ENCODE measurements at places on chromosomes 13 and 19.

DNA sequence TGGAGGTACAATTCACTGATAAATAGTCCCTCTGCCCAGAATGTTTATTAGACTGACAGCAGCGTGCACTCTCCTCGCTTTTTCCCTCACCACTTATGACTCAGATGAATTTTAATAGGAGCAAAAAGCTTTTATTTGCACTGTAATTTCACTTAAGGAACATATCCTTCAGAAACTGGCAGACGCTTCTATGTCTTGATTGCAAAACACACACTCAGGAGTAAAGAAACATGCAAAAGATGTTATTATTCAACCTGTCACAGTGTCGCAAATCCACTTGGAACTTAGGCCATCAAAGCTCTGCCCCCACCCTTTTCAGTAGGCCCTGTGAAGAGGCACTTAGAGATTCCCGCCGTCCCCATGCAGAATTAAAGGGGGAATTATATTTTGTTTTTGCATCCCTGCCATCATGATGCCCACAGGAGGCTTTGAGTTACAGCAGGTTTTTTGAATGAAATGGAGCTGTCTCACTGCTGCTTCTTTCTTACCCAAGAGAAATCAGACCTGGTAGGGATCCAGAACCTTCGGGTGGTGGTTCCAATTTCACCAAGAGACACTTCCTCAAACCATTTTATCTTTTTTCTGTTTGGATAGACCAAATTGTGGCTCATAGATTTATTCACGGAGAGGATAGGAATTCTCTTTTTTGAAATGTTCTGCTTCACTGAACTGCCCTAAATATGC lies 74.5 kb downstream of the GGACT start:
- DNase-seq, result peak; percentile 92

- DNase-seq, result no peak
Observed at GRCh38 chr19:33487901-33488800, 33.4 kb downstream of the PEPD start.

DNA sequence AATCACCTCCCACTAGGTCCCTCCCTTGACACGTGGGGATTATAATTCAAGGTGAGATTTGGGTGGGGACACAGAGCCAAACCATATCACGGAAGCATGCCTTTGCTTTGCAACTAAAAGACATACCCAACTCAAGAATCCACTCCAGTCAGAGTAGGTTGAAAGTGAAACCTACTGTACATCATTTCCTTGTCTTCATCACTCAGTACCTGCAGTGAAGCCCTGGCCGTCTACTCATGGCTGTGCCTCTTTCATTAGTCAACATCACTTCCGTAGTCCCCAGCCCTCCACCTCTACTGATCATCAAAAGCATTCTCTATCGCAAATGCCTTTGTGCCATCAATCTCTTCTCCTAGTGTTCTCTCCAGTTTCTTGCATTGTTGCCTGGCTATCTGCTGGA lies 343.1 kb upstream of the ARGLU1 start:
- no peak for DNase-seq

GRCh38 chr13:39100996-39101738 lies 62.9 kb downstream of the NHLRC3 start:
- DNase-seq, result no peak

GRCh38 chr13:79936368-79937136 lies 404.4 kb downstream of the SPRY2 start:
- no peak for DNase-seq

DNA sequence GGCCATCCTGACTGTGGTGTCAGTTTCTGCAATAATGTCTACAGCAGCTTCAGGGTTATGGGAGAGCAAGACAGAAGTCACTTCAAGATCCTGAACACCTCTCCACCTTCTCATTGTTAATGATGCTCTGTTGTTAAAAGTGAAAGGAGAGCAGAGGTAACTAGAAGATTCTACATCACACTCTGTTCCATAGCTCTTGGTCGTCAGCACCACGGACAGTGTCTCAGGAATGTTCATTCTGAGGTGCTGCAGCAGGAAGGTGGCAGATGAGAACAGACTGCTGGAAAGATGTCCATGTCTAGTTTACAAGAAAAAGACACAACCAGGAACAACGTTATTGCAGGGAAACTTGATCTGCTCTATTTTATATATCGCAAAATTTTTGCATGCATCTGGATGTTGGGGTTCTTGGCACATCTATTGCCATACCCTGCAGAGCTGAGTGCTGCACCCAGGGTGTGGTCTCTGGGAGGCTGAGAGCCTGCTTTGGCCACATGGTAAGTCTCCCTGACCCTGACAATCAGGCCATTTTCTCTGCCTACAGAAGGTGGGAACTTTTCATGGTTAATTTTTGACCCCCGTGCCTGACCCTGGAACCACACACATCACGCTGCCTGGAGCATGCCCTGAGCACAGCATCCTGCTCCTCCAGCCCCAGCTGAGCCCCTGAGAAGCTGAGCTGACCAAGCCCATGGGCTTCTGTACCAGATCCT lies 12.7 kb downstream of the CEACAM21 start:
- DNase-seq, result no peak

- no peak for DNase-seq
Observed at GRCh38 chr13:54699831-54700230, 1671.2 kb downstream of the OLFM4 start.

DNA sequence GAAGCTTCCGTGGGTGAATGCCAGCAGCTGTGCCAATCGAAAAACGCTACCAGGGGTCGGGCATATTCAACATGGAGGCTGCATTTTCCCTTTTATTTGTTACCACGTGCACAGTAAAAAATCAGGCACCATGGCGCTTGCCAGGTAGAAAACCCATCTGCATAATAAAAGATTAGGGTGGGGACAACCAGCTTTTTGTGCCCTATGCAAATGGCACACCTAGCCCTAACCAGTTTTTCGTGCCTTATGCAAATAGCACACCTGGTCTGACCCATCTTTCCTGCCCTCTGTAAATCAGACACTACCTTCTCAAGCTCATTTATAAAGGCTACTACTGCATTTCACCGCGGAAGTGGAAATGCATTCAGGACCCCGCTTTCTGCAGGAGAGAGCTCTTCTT lies 62.1 kb upstream of the FREM2 start:
- DNase-seq, result no peak

DNA sequence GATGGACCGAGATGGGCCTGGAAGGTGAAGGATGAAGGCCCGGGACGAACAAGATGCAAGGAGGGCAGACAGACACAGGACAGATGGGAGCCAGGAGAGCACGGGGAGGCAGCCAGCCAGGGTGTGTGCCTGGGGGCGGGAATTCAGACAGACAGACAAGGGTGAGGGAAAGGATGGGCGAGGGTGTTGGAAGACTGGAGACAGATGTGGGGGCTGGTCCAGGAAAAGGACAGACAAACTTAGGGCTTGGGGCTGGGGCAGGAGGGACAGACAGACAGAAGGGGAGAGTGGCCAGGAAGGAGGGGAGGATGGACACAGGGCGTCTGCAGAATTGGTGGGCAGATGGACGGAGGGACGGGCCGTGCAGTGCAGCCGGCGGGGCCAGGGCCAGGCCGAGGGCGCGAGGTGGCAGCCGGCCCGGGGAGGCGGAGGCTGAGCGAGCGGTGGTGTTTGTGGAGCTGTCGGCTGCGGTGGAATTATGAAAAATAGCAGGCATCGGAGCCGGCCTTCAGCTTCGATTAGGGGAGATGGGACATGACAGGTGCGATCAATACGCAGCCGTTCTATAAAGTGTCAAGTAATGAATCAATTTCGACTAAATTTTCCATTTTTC lies 4.6 kb upstream of the ERFL start:
- DNase-seq, result no peak

- DNase-seq, result no peak
Observed at GRCh38 chr19:41541990-41542584, 33.9 kb upstream of the CEACAM21 start.

DNA sequence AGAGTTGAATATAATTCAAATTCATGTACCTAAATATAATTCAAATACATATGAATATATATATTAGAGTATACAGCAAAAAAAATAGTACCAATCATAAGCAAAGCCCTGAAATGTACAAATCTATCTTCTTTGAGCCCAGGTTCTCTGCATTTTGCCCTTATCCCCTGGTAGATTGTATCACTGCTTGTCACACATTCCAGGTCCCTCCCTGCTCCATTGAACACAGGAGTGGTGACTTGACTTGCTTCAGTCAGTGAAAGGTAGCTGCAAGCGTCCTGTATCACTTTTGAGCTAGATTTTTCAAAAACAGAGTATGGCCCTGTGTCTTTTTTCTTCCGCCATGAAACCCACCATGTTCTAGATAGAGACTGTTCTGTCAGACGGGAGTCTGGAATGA lies 369.4 kb downstream of the LIG4 start:
- no peak for DNase-seq

DNA sequence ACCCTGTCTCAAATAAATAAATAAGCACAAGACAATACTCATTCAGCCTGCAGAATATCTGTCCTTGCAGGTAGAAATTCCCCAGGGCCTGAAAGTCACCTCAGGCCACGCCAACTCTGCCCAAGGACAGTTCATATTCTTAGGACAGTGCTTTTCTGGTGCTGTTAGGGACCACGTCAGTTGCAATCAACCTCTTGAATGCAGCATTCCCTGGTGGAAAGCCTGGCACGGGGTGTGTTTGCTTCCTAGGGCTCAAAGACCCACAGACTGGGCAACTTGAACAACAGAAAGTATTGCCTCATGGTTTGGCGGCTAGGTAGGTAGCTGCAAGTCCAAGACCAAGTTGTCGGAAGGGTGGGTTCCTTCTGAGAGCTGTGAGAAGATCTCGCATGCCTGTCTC lies 160.3 kb downstream of the KCTD15 start:
- DNase-seq, result no peak

DNA sequence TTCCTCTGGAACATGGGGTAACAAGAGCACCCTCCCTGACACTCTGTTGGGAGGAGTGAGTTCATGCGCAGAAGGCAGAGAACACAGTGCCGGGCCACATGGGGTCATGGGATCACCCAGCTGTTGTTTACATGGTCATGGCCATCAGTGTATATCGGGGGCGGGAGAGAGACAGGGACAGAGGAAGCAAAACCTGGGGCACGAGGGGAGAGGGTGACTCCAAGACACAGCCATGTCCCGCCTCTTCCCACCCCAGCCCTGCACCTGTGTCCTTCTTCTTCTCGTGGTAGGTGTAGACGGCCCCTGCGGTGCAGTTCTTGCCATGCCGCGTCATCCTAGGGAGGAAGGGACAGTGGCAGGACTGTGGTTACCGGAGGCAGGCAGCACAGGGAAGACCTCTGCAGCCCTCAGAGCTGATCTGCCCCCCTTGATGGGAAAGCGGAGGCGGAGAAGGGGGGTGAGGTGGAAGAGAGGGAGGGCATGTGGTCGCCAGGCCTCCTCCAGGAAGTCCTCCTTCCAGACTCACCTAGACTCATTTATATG lies 19.9 kb downstream of the NOSIP start:
- DNase-seq, result no peak

DNA sequence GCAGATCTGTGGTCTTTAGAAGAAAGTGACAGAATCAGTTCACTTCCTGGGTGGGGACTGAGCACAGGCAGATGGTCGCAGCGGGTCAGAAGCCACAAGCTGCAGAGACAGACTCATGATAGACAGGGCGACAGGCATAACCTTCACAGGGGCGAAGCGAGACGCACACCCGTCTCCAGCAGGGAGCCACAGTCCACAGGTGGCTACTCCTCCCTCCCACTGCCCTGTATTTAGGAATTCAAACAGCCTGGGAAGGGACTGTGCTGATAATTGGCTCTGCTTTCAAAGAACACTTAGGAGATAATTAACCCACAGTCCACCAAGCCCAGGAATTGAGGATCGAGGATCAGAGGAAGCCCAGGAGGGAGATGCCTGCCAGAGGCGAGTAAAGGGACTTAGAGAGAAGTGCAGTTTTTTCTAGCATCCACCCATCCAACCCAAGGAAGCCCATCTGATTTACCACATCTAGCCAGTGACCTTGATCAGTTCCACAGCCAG lies 23.2 kb downstream of the RFX2 start:
- peak; percentile 93 for DNase-seq

DNA sequence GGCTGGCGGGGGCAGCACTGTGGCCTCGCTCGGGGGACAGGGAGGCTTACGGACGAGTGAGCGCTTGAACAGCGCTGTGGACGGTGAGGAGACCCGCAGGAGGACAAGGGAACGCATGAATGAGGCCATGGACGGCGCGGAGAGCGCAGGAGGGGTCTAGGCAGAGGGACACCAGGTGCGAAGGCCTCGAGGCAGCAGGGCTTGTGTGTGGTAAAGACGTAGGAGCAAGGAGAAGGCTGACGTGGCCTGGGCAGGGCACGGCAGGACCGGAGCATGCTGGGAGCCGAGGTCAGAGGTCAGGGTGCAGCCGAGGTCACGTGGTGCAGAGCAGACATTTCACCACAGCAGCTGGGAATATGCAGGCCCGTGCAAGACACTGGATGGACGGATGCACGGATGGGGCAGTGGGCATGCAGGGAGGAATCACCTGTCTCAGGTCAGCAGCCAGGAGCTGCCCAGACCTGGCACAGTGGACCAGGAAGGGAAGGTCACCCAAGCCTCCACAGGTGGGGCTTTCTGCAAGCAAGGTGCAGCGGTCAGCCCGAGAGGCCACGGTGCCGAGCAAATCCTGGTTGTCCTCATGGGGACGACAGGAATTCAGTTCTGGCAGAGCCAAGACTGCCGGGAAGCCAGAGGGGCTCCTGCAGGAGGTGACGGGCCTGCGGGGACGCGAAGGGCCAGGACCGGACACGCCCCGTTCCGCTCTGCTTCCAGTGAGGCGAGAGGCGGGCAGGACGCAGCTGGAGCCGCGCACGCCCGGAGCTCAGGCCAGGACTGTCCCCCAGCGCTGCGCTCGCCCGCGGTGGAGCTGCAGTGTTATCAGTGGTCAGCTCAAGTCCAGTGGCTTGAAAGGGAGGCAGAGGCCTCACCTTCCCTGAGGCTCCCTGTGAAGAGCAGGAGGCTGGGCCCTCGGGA lies 72.2 kb downstream of the RASA3 start:
- no peak for DNase-seq

GRCh38 chr19:35141837-35142605 lies 1.0 kb upstream of the FXYD7 start:
- no peak for DNase-seq

GRCh38 chr19:55209693-55210472 lies 582 bp upstream of the PTPRH start:
- DNase-seq, result peak; percentile 13

DNA sequence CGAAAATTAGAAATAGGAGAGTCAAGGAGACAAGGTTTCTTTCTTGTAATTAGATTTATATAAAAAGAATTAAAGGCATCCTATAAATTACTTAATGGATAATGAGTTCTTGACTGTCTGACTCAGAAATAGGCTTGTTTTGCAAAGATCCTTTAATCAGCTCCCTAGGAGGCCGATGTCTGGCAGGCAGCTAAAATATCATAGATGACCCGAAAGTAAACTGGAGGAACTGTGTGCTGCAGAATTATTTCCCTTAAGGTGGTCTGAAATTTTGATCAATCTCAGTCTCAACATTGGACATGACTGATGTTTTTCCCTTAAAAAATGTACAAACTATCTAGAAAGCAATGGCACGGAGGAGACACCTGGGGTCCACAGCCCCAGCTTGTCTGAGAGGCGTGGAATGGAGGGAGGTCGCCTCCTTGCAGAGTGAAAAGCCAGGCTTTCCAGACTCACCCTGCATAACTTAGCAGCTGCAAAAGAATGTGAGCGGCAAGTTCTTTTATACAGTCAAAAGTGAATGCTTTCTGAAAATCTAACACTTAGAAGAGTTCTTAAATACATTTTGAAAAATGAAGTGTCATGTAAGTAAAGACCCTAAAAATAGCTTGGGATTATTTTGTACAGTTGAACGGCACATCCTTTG lies 44.8 kb downstream of the MBNL2 start:
- no peak for DNase-seq
